NCI-H1417 treated with DMSO at 0.1 percent for 48 hours (cell line): ENCODE measurements at places on chromosomes 5 and 9.

DNA sequence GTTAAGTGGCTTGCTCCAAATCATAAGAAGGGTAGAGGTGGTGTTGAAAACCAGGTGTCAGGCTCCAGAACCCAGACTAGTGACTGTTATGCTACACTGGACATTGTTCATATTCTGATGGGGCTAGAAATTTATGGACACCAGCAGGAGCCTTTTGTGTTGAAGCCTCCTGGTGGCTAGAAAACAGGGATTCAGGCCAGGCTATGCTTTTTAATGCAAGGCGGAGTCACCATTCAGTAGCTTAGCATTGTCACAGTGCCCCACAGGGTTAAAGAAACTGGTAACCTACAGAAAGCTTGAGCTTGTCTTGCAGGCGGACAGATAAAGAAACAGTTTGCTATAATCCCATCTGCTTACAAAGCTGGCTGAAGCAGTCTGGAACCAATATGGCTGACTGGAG, 23.0 kb upstream of the GOLM1 start:
- no peak for DNase-seq

GRCh38 chr5:96347502-96348292, 85.4 kb downstream of the PCSK1 start:
- no peak for DNase-seq

DNA sequence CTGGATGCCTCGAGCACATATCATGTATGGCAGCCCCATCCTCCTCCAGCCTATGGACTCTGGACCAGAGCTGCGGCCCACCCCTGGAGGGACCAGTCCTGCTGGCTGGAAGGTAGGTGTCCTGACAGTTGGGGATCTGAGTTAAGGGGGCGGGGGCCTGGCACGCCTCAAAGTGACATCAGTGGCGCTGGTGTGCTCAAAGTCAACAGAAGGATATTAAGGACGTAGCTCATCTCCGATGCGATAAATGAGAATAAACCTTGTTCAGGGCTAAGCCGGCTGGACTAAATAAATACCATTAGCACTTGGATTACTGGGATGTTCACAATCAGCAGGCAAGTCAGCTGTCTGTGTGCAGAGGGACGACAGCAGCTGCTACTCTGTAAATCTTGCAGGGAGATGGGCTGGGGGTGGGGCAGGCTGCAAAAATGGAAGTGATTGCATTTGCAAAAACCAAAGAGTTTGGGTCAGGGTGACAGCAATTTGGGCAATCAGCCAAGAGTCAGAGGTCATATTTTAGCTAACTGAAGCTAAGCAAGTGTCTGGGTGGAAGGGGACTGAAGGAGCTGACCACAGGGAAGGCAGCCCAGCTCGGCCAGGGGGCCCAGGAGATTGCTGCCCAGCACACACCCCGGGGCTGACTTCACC, 80.0 kb upstream of the LRRTM2 start:
- peak; percentile 17 for DNase-seq

- DNase-seq, result no peak
Observed at GRCh38 chr5:102701748-102702147, 53.4 kb upstream of the PAM start.

- no peak for DNase-seq
Observed at GRCh38 chr5:32210151-32210550, 36.0 kb upstream of the GOLPH3 start.

DNA sequence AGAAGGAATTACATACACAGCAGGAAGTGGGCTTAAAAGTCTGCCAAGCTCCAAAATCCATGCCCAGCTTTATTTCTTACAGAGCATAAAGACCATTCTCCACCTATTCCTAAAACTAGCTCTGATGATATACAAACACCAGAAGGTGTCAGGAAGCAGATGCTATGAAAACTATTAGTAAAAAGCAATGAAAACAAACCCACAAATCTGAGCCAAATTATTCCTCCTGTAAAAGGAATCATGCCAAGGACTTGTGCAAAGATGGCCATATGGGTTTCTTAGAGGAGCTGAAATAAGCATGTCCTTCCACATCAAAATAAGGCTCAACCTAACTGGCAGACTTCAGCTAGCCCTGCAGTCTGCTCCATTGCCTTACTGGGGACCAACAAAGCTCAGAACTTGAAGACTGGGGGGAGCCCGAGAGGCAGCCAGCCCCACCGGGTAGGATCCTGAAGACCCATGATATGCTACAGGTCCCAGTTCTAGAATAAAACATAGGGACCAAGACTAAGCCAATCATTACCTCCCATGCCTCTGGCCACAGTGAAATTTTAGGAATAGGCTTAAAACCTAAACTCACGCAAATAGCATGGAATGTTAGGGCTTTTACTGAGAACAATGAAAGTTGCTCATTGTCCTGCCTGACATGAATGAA, 42.8 kb upstream of the GABRP start:
- DNase-seq, result no peak

GRCh38 chr9:133144142-133144903, 19.4 kb downstream of the GBGT1 start:
- peak; percentile 44 for DNase-seq

DNA sequence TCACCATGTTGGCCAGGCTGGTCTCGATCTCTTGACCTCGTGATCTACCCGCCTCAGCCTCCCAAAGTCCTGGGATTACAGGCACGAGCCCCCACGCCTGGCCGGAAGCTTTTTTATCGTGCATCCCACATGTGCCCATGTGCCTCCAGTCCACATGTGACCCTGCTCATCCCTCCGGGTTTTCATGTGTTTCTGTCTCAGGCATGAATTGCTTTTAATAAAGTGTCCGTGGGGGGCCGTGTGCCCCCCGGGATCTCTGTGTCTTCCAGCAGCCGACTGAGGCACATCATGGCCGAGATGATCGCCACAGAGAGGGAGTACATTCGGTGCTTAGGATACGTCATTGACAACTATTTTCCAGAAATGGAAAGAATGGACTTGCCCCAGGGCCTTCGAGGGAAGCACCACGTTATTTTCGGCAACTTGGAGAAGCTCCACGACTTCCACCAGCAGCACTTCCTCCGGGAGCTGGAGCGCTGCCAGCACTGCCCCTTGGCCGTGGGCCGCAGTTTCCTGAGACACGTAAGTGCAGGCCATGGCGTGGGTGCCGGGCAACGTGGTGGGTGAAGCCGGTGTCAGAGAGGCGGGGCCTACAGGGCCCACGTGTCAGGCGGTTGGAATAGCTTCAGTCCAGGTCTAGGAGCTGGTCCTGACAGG, 22.1 kb upstream of the LRRC14B start:
- no peak for DNase-seq

DNA sequence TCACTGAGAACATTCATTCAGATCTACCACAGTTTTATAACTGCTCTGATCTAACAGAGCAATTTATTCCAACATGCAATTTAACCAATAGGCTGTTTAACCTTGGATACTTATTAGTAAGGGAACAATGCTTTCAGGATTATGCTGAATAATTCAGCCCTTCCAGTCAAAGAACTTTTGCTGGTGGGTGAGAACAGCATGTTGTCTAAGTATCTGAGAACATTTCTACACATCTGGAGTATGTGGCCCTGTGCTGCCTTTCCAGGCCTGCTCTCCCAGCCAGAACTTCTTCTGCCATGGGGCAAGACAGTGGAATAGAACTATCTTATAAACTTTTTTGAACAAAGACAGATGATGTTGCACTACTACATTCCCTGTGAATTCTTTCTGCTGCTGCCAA, 55.8 kb downstream of the NFIB start:
- DNase-seq, result no peak

- DNase-seq, result no peak
Observed at GRCh38 chr5:154422298-154422697, 23.5 kb upstream of the SAP30L start.

DNA sequence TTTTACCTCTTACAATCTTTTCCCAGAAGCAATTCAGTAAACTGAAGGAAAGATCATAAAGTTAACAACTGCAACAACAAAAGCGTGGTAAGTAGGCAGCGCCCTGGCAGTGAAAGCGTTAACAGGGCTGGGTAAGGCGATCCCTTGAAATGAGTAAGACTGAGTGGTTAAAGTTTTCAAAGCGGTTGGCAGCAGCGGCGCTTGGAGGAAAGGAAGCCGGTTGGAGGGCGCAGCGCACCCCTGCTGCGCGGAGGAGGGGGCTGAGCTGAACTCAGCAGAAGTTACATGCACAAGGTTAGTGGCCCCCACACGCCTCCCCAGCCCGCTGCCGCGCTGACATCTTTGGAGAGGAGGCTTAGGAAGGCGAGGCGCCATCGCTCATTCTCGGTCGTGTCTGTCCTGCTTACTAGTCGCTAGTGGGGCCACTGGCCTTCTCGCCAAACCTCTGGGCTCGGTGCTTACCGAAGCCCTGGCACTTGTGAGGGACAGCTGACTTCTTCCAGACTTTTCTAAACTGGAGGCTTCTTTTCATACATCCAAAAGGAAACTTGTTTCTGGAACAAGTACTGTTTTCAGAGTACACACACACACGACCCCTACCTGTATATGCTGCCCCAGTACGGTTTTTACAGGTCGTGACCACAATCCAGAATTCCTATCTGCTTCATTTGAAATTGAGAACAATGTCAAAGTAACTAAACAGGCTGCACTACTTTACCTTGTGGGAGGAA, at the start of gene SH3RF2:
TSS of gene SH3RF2 (plus strand) at position 178 of the 731 bp plus-strand sequence. CDS start 1,351 bp downstream, outside the sequence.
- DNase-seq, result no peak

DNA sequence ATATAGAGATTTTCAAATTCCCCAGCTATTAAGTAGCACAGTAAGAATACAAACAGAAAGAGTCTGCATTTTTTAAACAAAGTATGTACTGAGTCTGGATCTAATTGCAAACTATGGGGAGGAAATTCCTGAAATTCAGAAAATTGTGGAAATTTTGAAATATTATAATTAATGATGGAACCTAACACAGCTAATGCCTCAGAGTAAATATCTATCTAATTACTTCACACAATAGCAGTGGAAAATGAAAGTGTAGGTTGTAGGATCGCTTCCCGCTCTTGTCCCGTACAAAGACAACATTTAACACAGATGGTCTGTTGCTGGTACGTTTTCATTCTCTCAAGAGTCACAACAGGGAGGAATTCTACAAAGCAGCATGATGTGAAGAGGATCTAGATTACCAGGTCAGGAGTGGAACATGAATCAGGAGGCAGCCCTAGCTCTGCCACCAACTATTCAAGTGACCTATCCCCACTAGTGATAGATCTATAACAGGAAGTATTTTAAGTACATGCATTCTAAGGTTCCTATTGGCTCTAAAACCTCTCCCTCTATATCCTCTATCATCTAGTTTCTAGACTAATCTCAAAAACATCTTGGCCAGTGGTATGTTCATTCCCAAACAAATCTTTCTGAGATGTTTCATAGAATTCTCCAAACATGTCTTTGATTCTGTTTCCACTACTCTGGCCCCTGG, 58.9 kb upstream of the GRAMD2B start:
- DNase-seq, result no peak

DNA sequence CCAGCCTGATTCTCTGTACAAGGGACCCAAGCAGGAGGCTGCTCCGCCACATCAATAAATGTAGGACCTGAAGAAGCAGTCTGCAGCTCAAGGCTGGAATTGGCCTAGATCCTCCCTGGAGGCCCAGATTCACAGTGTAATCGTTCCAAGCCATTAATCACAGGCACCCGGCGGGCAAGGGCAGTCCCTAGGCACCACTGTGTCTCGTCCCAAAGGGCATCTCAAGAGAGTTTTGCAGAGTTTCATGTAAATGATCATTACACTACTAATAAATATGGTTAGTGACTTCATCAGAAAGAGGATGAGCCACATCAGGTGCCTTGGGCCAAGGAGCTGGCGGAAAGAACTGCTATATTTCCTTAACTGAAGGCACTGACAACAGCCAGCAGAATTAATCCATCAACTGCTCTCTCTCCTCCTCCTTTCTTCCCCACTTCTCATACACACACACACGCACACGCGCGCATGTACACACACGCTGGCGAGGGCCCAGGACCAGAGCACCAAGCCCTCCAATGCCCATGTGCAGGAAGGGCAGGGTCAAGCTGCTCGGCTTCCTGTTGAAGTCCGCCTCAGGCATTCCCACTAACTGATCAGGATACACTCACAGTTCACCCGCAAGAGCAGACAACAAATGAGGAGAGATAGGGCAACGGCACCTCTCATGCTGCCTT, 33.9 kb downstream of the GNAQ start:
- no peak for DNase-seq

GRCh38 chr5:149666212-149666852, 63.8 kb upstream of the PPARGC1B start:
- no peak for DNase-seq

DNA sequence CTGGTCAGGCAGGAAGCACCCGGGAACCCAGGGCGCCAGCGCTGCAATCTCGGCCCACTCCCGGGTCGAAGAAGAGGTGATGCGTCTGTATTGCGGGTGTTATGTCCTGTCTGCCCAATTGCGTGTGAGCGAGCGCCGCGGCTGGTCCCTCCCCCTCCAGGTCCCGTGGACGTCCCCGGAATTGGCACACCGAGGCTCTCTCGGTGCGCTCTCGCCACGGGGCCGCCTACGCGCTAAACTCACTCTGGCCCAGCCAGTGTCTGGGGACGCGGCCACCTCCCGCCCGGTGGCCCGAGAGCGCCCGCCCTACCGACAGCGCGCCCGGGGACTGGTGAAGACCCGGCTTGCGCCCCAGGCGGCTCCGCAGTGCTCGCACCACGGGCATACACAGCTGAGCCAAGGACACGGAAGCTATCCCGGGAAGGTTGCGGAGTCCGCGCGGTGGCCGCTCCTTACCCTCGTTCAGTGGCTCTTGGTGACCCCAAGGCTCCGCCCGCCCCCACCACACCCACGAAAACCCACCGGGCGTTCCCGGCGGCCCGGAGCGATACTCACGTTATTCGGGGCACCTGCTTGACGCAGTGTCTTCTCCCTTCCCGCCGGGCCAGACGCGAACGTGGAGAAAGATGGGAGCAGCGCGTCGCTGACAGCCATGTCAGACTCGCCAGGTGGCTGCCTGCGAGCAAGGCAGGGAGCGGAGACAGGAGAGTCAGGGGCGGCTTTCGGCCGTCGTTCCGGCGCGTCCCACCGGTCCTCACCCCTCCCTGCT, 1.0 kb downstream of the KLF4 start:
- DNase-seq, result no peak

- no peak for DNase-seq
Observed at GRCh38 chr9:75065510-75065909, 22.4 kb downstream of the NMRK1 start.

- DNase-seq, result no peak
Observed at GRCh38 chr9:135283671-135284070, 195.9 kb upstream of the PPP1R26 start.

DNA sequence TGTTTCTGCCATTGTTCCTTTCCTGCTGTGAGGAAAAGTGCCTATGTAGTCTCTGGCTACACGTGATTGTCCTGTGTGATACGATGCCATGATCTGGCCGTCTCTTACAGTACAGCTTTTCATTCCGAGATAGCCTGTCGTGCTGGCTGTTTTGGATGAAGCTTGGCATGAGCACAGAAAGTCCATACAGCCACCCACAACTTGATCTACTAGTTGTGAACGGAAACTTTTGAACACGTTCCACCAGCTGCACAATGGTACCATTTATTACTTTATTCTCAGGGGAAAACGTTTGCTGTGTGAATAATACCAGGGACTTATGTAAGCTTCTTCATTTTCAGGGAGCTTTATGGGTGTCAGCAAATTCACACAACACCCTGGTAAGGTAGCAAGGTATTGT, 217.6 kb upstream of the ANKRD55 start:
- DNase-seq, result no peak

- no peak for DNase-seq
Observed at GRCh38 chr5:82403026-82403425, 124.9 kb upstream of the RPS23 start.

GRCh38 chr5:105639511-105639910, 2031.2 kb downstream of the EFNA5 start:
- DNase-seq, result no peak

- no peak for DNase-seq
Observed at GRCh38 chr5:155898284-155898683, 428.7 kb upstream of the SGCD start.
